ENCODE measurements at places on chromosomes 5 and 9.

DNA sequence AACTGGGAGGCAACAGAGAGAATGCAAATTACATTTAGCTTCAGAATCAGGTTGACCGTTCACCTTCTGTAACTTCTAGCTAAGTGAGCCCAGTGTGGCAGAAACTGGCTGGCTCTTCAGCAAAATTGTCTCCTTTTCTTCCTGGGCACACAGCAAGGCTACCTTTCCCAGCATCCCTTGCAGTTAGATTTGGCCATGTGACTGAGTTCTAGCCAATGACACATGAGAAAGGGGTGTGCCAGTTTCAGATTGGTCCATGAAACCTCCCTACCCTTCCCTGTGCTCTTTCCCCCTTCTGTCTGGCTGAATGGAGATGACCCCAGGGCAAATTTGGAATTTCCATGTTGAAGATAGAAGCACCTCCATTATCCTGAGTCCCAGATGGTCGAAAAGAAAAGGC is 72.5 kb upstream of the SMIM23 start:
- no peak for DNase-seq

GRCh38 chr5:142685418-142686209 is at the start of gene FGF1:
Gene FGF1, minus strand, starts transcription at chr5:142686090. Its CDS starts 71,963 bp downstream, at chr5:142614127.
- DNase-seq = no peak

DNA sequence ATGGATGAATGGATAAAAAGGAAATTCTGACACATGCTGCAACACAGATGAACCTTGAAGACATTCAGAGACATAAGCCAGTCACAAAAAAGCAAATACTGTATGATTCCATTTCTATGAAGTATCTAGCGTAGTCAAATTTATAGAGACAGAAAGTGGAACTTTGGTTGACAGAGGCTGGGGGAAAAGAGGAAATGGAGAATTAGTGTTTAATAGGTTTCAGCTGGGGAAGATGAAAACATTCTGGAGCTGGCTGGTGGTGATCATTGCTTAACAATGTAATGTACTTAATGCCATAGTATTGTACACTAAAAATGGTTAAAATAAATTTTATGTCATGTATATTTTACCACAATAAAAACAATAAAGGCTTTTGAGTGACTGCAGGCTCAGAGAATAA is 24.2 kb downstream of the PPIC start:
- no peak for DNase-seq

DNA sequence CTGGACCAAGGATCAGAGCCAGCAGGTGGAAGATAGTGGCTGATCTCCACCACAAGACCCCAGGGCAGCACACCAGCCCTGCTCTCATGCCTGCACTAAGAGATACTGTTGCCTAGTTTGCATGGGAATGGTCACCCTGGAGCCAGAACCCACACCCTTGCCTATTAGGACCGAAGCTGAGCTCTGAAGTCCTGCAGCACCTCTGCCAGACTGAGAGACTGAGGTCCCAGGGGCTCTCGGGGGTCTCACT is 11.3 kb downstream of the ACSL6 start:
- DNase-seq = no peak

- no peak for DNase-seq
Measured at GRCh38 chr5:170297589-170298462, at the start of gene LCP2. Gene LCP2, minus strand, starts transcription at chr5:170297777. Its CDS starts 166 bp downstream, at chr5:170297611.

DNA sequence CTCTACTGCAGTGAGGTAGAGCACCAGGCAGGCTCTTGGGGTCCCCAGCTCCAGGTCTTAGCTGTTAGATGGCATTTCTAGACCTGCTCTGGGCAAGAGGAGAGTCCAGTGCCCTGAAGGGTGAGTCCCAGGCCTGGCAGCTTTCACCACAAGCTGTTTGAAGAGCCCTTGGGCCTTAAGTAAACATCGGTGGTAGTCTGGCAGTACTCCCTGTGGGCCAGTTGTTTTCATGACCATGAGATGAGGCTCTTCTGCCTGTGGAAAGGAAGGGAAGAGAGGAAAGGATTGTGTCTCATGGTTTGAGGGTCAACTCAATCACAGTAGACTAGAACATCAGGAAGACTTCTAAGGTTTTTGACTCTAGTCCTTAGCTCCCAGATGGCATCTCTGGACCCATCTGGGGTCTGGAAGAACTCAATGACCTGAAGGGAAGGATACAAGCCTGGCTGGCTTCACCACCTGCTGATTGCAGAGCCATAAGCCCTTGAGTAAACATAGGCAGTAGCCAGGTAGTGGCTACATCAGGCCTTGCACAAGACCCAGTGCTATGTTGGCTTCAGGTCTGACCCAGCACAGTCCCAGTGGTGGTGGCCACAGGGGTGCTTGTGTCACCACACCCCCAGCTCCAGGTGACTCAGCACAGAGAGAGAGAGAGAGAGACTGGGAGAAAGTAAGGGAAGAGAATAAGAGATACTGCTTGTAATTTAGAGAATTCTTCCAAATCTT is 114.3 kb upstream of the PCSK5 start:
- DNase-seq = no peak

DNA sequence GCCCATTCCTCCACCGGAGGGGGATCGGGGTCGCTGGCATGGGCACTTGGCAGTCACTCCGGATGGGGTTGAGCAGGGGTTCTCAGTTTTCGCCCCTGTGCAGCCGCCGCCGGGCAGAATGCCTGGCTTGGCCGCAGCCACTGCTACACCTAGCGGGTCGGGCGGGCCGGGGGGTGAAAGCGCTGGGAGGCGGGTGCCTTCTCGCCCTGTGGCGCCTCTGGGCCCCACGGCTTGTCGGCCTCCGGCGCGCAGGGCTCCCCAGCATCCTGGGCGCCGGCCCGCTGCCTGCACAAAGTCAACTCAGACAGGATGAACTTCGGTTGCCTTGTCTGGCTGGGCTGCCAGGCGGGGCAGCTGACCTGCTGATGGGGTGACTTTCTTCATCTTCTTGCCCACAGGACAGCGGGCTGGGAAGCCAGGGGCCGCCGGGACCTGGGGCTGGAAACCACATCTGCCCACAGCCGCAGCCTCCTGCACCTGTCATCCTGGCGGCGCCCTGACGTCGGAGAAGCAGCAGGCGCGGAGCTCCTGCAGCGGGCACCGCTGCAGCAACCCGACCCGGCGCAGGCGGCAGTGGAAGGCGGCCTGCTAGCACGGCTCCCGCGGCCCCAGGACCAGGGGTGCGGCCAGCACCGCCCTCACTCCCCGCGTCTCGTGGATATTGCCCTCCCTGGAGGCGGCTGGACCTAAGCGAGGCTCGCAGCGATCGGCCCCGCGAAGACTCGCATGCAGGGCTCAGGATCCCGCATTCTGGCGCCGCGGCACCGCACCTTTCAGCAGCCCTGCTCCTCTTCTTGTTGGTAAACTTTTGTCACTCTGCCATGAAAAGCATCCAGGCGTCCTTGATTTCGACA is 1.3 kb upstream of the ANKRD18A start:
- DNase-seq = peak; percentile 71

- DNase-seq = no peak
Measured at GRCh38 chr9:15329539-15330109, 22.6 kb upstream of the TTC39B start.

Measured in activated T-cell treated with anti-CD3 and anti-CD28 coated beads, Interleukin-2, amount 50 U/mL, for 24 hours (primary cell).